ENCODE measurements at places on chromosomes 11 and 22.

DNA sequence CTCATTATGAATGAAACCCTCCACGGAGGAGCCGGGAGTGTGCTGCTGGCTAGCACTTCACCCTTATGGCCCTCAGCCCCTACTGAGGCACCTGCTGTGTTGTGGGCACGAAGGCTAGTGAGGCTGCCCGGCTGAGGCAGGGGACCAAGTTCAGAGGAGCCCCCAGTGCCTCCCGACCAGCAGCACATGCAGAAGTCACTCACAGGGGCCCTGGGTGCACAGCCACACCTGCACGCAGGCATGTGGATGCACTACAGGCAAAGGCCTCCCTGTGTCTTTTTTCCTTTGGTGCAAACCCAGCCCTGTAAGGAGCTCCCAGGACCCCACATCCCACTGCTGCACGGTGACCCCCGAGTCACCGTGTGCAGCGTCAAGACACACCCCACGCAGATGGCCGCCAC is 261.5 kb downstream of the BRD1 start:
- DNase-seq = no peak

- no peak for DNase-seq
Observed at GRCh38 chr11:46512261-46512881, 81.5 kb downstream of the AMBRA1 start.

- no peak for DNase-seq
Observed at GRCh38 chr22:43114958-43115357, 4.4 kb downstream of the BIK start.

- no peak for DNase-seq
Observed at GRCh38 chr22:20432244-20432686, 5.4 kb downstream of the SCARF2 start.

DNA sequence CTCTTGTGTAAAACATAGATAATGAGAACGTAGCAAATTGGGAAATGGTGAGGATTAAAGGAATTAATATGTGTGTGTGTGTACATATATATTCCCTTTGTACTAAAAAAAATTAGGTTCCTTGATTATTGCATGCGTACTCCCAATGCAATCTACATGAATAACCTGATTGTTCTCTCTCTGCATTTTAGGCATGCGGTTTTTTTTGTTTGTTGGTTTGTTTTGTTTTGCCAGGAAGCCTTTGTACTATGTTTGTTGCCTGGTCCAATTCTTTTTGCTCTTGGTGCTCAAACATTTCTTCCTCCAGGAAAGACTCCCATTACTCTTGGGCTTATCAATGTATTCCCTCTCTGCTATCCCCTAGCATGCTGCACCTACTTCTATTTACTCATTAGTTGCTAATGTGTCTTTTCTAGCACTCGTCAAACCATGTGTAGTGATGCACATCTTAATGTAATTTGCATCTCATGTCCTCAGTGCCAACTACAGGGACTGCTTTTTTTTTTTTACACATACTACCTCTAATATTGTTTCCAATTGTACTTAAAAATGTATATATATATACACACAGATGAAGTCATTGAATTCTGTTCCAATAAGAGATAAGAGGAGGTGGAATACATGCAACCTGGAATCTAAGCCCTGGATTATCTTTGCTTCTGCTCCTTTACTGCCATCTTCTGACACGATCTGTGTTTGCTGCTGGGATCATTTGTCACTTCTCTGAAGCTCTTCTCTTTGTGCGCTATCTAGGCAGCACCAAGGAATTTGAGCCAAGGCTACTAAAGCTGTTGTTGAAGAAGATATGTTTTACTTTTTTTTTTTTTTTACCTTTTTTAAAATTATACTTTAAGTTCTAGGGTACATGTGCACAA is 197.2 kb upstream of the ANO3 start:
- no peak for DNase-seq

DNA sequence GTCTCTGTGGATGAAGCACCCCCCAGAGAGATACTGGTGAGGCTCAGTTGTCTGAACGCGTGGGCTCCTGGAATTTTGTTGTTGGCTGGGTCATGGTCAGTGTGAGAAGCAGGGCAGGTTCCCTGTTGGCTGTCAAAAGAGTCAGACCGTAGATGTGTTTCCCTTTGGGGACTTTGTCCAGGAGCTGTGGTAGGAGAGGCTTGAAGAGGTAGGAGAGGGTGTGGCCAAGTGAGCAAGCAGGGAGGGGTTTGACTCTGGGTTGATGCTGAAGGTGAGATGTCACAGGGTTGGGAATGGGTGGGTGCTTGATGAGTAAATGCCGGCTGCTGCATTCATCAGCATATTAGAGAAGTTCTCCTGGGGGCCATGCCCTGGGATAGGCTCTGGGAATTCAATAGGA is 803.2 kb downstream of the TBC1D22A start:
- no peak for DNase-seq

DNA sequence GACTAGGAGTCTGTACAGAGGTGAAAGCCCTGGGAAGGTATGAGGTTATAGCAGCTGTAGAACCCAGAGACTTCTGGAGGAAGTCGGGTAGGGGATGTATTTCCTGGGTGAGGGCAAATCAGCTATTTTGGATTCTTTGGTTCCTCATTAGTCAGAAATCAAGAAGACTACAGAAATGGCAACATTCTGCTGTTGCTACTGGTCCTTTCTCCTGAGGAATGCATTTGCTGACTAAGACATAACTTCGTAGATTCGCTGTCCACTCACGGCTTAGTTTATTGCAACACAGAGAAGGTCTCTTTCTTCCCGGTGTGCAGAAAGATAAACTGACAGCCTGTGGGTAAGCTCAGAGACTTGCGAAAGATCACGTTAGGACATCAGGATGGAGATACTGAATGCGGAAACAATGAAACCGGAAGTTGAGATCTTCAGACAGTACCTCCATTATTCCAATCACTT is 25.3 kb upstream of the SESN3 start:
- DNase-seq = peak; percentile 26

DNA sequence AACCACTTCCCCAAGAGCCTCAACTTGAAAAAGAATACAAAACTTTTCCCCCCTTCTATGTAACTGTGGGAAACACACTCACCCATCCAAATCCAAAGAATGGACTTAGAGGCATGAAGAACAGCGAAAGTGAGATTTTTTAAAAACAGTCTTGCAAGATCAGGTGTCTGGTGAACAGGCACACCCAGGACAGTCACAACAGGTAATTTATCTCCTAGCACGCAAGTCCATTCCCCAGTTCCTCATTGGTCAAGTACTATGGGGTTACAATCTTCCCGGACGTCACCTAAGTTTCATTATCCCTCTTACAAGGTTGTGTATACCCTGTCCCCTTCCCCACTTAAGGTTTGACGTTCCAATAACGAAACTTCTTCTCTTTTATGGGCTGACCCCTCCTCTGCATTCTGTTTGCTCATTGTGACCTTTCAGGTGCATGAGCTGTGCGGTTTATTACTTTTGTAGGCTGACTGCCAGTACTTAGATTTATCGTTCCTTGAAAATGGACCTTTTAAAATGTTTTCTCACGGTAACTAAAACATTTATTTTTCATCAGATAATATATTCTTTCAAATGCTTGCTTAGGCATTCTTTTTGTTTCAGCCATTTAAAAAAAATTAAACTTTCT is 1401.9 kb downstream of the FAM181B start:
- DNase-seq = no peak

DNA sequence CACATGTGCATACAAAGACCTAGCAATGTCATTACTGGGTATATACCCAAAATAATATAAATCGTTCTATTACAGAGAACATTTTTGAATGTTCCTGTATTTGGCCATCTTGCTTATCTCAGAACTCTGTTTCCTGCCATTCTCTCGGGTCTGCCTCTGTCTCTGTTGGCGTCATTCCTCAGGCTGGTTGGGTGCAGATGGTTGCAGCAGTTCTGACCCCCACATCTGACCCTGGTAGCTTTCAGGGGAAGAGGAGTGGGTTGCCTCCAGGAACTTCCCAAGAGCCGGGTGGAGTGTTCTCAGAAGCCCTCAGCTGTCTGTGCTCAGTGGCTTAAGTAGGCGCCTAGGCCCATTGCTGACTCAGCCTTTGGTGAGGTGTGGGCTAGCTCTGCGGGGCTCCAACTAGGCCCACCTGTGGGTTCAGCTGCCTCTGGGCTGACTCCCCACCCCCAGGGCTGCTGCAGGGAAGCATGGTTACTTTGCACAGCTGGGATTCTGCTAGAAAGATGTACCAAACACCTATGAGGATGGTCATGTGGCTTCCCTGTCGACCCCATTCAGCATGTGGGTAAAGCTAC is 114.0 kb downstream of the TBC1D22A start:
- DNase-seq = no peak

DNA sequence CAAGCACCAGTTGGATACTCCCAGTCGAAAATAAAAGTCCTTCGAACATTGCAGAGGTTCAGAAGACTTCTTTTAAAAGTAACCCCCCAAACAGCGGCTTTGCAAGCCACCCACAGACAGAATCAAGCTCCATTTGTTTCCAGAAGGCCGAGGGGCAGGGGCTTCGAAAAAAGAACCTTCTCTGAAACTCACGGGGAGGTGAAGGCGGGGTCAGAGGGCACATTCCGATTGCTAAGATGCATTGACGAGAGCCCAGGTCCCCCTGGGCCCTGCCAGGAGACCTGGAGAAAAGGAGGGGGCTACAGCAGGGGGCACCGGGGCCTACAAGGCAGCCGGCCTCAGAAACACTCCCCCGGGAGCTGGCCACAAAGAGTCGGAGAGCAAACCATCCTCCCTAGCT is 306.8 kb downstream of the MN1 start:
- DNase-seq = no peak

GRCh38 chr22:20215742-20216141 is 52.4 kb downstream of the RTN4R start:
- no peak for DNase-seq

- DNase-seq = no peak
Observed at GRCh38 chr22:35608088-35608487, 9.0 kb downstream of the MB start.

GRCh38 chr22:28005513-28005912 is 86.5 kb upstream of the PITPNB start:
- DNase-seq = no peak

DNA sequence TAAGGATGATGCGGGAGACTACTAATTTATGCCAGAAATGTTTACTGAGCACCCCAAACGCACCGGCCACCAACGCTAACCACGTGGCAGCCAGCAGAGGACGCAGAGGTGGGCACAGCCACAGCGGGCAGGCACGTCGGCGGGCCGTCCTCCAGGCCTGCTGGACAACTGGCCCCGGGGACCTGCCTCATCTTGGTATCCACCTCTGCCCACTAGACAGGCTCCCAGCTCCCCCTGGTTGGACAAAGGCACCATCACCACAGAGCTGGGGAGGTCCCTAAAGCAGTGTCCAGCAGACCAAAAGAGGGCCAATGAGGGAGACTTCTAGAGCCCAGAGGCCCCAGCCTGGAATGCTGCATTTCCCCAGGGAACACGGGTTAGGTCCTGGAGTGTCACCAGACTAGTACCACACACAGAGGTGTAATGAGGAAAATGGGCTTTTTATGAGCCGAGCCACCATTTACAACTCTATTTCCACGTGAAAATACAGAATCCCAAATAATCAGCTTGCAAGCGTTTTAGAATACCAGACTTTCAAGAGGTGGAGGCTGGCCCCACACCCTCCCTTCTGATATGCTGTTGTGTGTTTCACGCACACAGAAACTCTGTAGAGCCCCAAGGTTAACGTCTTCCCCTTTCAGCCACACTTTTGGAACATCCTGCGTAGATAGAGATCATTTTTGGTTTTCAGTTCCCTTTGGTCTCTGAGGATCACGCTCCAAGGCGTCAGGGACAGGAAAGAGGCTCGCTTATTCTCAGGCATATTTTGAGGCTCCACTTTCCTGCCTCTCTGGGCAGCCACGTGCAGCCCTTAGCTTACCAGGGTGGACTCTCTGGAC is 23.7 kb upstream of the BID start:
- peak; percentile 58 for DNase-seq

GRCh38 chr11:134243913-134244312 is 9.2 kb downstream of the THYN1 start:
- DNase-seq = no peak

GRCh38 chr11:90204832-90205646 is 17.8 kb downstream of the CHORDC1 start:
- peak; percentile 74 for DNase-seq

DNA sequence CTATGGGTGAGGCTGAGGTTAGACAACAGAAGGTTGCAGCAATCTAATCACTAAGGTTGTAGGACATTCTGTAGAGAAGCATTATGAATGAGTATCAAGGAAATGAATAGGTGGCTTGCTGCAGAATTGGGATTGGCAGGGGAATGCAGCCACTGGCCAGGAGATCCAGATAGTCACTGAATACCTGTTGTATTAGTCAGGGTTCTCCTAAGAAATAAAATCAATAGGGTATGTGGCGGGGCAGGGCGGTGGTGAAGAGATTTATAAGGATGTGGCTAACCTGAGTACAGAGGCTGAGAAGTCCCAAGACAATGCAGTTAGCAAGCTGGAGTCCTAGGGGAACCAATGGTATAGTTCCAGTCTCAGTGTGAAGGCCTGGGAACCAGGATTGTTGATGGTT is 163.0 kb downstream of the SPON1 start:
- no peak for DNase-seq

DNA sequence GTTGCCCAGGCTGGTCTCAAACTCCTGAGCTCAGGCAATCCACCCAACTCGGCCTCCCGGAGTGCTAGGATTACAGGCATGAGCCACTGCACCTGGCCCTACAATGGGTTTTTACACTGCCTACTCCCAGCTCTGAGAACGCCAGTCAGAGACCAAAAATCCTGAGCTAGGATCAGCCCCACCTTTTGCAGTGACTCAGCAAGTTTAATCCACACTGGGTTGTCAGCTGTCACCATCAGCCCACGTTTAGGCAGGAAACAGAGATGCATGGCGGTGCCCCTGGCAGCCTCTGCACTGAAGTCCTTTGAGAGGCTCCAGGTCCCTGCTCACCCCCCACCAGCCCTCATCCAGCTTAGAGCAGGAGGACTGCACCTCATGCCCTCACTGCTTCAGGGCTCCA is 117.6 kb downstream of the ARHGAP8 start:
- DNase-seq = peak; percentile 92

GRCh38 chr11:115087791-115088190 is 409.5 kb downstream of the NXPE2 start:
- no peak for DNase-seq

DNA sequence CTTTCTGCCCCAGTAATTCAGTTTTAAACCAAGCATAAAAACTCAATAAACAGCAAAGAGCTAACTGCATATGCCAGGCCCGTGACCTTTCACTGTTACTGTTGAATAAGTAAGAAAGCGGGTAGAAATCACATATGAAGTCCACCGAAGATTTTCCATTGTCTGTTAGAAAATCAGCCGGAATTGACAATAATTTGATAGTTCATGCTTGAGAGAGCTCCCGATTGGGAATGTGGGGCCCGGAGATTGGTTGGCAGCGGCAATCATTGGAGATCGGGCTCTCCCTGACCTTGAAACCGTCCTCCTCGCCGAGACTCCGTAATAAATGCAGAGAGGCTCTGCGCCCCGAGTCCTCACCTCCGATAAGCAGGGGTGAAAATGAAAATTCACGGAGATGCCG is 709.6 kb downstream of the BRD1 start:
- no peak for DNase-seq

DNA sequence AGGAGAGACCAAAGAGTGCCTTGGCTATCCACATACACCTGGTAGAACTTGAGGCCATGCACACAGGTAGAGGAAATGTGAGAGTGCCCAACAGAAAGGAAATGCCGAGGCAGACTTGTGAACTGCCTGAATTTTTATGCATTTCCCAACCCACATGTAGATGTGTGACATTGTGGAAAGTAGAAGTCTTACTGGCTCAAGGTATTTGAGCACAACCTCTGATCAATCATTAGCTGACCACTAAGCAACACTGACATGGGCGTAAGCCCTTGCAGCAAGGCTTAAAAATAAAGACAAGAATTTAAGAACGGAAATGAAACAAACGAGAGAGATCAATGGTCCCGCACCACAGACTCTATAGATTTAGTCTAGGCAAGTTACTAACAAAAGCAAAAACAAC is 62.6 kb downstream of the POLD3 start:
- DNase-seq = no peak

GRCh38 chr11:86629045-86629706 is 43.2 kb downstream of the ME3 start:
- no peak for DNase-seq
